Activated CD4-positive, alpha-beta T cell treated with anti-CD3 and anti-CD28 coated beads, Interleukin-2, amount 10 ng/mL, durations not matched to agents 24 days and 14 days (primary cell): ENCODE measurements at places on chromosomes 16 and 17. TPM values are rescaled to one million over a fixed set of nuclear protein-coding genes. Genes with fewer than 3 reads are reported as not detected.

Gene SULT1A3
- 15.6 and 24.5 TPM in 2 replicates for total RNA-seq

DNA sequence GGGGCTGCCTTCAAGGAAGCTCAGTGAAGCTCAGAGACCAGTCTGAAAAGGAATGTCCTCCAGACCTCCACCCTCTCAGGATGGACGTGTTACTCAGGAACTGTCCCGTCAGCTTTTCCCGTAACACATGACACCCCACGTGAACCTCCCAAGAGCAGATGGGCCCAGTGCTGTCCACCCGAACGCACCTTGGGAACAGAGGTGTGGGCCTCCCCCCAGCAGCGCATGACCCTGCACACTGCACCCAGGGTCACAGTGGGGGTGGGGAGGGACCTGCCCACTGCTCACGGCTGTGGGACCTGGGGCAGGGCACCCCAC, 21.9 kb downstream of the SLC7A5 start:
- no peak for DNase-seq

Gene WFIKKN2
- total RNA-seq, result not detected in 2 replicates

- peak; percentile 68 for DNase-seq
Observed at GRCh38 chr17:13601776-13602551, at the start of gene HS3ST3A1. Gene HS3ST3A1 (minus strand): TSS chr17:13601929. CDS start chr17:13601129, 800 bp downstream.

Gene CYLD
- 178 TPM in 2 replicates for total RNA-seq

GRCh38 chr17:12415031-12415430, 250.7 kb upstream of the MYOCD start:
- no peak for DNase-seq

GRCh38 chr17:43020789-43021740, 1.1 kb downstream of the VAT1 start:
- DNase-seq, result peak; percentile 67

GRCh38 chr17:3796110-3796821, 4.7 kb downstream of the ITGAE start:
- DNase-seq, result peak; percentile 83

Gene ZSCAN10
- not detected in 2 replicates for total RNA-seq

DNA sequence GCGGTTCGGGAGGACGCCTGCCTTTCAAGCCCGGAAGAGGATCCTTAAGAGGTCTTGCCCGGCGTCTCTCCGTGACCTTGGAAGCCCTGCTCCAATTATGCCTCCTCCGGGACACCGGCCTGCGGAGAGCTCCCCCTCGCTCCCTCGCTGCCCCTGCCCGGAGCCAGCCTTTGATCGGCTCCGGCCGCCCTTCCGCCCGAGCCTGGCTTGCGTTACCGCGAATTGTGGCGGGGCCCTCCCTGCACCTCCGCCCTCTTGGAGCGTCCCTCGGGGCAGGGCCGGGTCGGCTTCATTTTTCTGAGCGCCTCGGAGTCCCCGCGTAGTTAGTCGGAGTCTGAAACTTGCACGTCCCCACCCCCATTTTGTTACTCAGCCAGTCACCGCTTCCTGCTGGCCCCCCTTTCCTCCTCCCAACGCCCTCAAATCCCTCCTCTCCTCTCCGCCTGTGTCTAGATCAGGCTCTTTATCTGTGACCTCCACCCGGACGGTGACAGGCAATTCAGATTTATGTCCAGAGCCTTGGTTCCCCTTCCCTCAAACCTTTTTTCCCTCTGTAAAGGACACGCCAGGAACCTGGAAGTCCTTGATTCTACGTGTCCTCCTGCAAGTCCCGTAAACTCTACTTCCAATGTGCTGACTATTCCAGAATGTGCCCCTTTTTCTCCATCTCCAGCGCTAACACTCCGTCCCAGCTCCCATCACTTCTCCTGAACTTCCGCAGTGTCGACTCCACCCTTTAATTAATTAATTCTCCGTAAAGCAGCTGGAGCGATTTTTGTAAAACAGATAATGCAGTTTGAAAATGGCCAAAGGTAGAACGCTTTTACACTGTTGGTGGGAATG, 569 bp upstream of the RABEP2 start:
- DNase-seq, result peak; percentile 95

Gene CCL7
- not detected in 2 replicates for total RNA-seq

Gene GAS7
- total RNA-seq, result 0.21 and 0.26 TPM in 2 replicates

Gene KRT39
- total RNA-seq, result not detected in 2 replicates

- no peak for DNase-seq
Observed at GRCh38 chr16:23288209-23288608, 13.9 kb upstream of the SCNN1B start.

DNA sequence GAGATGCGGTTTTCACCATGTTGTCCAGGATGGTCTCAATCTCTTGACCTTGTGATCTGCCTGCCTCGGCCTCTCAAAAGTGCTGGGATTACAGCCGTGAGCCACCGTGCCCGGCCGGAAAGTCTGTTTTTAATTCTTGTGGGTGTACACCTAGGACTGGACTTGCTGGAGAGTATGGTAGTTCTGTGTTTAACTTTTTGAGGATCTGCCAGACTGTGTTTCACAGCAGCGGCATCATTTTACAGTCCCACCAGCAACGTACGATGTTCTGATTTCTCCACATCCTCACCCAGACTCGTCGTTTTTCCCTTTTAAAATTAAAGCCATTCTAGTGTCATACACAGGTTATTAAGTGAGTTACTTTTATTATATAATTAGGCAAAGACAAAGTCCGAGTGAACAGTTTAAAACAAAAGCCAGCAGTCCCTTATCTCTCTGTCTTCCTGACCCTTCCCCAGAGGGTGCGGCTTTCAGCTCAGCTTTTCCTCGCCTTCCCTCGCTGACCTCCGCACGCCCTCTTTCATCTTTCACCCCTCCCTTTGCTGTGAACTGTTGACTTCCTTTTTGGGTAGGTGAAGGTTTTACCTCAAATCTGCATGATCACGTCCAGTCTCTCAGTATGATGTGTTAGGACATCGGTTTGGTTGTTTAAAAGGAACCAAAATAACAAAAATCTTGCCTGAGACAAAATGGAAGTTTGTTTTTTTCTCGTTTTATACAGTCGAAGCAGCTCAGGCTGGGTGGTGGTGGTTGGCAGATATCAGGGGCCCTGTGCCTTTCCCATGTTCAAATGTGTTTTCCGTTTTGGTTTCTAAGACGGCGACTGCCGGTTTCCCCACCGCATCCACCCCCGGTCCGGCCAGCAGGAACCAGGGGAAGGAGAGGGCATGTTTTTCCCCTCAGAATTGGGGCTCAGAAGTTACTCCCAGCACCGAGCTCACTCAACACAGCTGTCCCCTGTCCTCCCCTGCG, 18.0 kb downstream of the FAM234A start:
- peak; percentile 77 for DNase-seq

- DNase-seq, result no peak
Observed at GRCh38 chr16:23014592-23014991, 134.7 kb downstream of the USP31 start.

- no peak for DNase-seq
Observed at GRCh38 chr17:15298176-15298575, 33.0 kb upstream of the PMP22 start.

GRCh38 chr17:77675816-77676215, 282.7 kb upstream of the TNRC6C start:
- DNase-seq, result no peak

Gene CTRB2
- total RNA-seq, result not detected in 2 replicates

GRCh38 chr16:1530883-1531637, 2.4 kb upstream of the TMEM204 start:
- no peak for DNase-seq

- no peak for DNase-seq
Observed at GRCh38 chr16:12271006-12271405, 294.5 kb downstream of the SNX29 start.

DNA sequence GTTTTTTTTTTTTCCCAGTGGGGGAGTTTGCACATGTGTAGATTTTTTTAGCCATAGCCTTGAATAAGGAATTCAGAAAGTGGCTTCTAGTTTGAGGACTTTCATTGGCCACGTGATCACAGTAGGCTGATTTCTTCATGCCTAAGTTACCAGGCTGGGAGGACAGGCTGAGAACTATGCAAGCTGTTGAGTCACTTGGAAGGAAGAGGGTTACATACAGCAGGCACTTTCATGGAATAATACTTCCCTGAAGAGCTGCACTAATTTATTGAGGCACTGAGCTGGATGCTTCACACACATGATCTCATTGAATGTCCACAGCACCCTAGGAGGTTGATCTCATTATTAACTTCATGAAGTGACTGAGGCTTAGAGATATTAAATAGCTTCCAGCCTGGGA, 22.8 kb downstream of the PRKCB start:
- DNase-seq, result no peak

DNA sequence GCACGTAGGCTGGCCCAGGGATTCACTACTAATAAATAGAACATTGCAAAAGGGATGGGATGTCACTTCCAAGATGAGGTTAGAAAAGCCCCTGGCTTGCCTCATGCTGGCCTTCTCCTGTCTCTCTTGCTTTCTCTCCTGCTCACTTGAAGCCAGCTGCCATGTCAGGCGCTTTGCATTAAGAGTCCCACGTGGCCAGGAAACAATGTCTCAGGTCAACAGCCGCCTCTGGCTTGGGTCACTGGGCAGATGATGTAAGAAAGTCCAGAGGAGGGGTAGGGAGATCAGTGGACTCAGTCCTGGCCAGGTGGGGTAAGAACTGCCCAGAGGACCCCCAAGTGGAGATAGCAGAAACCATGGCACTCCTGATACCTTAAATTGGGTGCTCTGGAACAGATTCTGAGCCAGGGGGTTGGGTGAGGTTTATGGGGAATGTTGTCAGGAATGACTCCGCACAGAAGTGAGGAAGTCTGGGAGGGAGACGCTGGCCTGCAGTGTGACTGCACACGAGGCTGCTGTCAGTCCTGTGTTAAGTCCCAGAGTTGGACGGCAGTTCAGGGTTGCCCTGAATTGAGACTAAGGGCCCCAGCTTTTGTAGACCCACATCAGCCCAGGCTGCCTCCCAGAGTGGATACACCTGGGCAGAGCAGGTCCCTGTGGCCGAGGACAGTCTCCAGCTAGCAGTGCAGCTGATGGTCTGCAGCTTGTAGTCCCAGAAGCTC, 17.7 kb downstream of the C16orf82 start:
- no peak for DNase-seq

GRCh38 chr17:2814049-2814448, 17.8 kb downstream of the RAP1GAP2 start:
- no peak for DNase-seq

- DNase-seq, result no peak
Observed at GRCh38 chr16:82319038-82319437, 149.0 kb upstream of the MPHOSPH6 start.

Gene ZNF213
- 9.5 and 10.6 TPM in 2 replicates for total RNA-seq

DNA sequence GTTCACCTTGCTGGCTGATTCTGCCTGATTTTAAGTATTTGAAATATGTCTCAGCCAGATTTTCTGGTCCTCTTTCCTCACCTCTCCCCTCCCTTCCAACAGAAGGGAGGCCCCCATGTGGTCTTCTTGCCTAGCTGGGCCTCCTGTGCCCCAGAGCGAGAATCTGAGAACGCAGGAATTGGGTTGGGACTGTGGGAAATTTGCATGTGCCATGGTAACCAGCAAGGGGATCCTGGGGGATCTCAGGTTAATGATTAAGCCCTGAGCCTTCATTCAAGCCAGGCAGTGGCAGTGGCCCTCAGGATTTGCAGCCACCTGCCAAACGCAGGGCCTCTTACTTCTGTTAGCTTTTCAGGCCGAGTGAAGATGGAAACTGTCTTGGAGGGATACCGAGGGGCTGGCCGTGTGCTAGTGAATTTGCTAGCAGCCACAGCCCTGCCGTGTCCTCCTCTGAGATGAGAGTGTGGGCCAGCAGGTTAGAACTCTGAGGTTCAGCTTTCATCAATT, 40.2 kb downstream of the KSR1 start:
- DNase-seq, result no peak

DNA sequence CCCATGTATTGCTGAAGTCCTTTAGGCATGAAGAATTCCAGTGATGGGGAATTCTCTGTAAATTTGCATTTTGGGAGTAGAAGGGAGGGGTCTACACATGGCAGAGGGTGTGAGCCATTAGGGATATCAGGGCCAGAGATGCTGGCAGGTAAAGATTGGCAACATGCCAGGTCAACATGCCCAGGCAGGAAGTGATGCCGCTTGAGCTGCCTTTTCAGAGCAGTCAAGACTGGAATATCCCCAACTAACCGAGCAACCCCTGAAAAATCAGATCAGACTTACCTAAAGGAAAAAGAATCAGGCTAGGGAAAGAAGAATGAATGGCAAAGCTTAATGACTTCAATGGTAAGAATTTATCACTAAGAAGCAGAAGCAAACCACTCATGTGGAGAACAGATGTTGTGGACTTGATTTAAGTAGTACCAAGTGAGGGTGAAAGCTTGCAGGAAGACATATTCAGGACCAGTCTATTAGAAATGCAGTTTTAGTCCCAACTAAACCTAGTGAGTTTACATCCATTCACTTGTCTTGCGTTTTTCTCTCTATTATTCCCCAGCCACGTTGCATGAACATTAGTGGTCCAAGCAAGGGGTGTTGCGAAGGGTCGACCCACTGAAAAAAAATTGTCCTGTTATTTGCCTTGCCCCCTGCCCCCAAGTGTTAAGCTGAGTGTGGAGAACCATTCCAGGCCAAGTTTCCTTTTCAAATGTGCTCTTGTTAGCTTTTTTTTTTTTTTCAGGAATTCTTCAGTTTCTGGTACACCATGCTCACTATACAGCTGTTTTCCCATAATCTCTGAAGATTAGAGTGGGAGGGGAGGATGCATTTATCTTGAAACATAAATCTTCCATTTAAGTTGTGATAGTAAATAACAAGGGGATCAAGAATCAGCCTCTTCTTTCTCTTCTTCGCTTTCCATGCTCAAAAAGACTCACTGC, 105.2 kb downstream of the ABCA8 start:
- no peak for DNase-seq

Gene TPSD1
- not detected in 2 replicates for total RNA-seq

DNA sequence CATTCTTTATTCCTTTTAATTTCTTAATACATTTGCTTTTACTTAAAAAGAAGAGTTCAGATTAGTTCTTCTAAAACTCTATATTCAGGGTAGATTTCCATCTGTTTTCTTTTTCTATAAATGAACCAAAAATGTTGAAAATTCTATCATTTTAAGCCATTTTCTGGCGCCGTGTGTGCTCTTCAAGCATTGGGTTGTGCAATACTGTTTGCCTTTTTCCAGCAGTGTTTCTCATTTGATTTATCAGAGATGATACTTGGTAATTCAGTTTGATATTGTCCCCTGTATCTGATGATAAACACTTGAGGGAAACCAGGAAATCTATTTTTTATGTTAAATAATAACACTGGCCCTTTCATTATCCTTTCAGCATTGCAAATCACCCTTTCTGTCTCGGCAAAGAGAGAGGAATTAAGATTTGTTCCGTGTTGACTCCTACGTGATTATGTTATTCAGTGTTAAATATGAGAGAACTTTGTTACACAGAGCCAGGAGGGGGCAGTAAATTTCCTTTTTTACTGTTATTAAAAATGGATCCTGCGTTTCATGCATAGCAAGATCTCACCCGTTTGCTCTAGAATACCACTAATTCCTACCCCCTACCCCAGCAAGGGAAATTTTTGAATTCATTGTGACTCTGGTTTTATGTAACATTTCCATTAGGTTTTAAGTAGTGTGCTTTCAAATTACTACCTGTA, 606.9 kb upstream of the RBFOX1 start:
- DNase-seq, result no peak

Gene PIK3R5
- 32.6 and 36.8 TPM in 2 replicates for total RNA-seq

- no peak for DNase-seq
Observed at GRCh38 chr17:62680541-62681052, 53.1 kb downstream of the MRC2 start.

Gene PNMT
- not detected in 2 replicates for total RNA-seq

GRCh38 chr17:17028059-17028877, 14.0 kb upstream of the MPRIP start:
- DNase-seq, result no peak

GRCh38 chr16:66245072-66245471, 121.4 kb upstream of the CDH5 start:
- DNase-seq, result no peak
